ENCODE measurements at places on chromosomes 16 and 17.

GRCh38 chr16:7571366-7571765, 238.7 kb downstream of the RBFOX1 start:
- no peak for DNase-seq

DNA sequence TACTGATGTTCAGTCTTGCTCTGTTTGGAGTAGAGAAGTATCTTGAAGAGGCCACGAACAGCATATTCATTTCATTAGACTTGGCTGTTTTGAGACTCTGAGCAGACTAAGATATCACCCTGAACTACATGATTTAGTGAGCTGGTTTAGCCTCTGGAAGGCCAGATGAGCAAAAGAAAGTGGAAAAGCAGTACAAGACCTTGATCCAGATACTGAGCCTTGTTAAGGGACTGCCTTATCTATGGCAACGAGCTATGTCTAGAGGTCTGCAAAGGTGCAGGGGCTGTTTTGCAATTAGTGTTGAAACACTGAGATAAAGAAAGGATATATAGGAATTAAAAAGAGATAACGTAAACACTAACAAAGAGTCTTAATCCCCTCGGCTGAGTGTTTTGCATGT, 231.4 kb downstream of the IRX3 start:
- DNase-seq = no peak

DNA sequence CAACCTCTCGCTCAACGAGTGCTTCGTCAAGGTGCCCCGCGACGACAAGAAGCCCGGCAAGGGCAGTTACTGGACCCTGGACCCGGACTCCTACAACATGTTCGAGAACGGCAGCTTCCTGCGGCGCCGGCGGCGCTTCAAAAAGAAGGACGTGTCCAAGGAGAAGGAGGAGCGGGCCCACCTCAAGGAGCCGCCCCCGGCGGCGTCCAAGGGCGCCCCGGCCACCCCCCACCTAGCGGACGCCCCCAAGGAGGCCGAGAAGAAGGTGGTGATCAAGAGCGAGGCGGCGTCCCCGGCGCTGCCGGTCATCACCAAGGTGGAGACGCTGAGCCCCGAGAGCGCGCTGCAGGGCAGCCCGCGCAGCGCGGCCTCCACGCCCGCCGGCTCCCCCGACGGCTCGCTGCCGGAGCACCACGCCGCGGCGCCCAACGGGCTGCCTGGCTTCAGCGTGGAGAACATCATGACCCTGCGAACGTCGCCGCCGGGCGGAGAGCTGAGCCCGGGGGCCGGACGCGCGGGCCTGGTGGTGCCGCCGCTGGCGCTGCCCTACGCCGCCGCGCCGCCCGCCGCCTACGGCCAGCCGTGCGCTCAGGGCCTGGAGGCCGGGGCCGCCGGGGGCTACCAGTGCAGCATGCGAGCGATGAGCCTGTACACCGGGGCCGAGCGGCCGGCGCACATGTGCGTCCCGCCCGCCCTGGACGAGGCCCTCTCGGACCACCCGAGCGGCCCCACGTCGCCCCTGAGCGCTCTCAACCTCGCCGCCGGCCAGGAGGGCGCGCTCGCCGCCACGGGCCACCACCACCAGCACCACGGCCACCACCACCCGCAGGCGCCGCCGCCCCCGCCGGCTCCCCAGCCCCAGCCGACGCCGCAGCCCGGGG, 1.3 kb downstream of the FOXC2 start:
- DNase-seq = no peak

DNA sequence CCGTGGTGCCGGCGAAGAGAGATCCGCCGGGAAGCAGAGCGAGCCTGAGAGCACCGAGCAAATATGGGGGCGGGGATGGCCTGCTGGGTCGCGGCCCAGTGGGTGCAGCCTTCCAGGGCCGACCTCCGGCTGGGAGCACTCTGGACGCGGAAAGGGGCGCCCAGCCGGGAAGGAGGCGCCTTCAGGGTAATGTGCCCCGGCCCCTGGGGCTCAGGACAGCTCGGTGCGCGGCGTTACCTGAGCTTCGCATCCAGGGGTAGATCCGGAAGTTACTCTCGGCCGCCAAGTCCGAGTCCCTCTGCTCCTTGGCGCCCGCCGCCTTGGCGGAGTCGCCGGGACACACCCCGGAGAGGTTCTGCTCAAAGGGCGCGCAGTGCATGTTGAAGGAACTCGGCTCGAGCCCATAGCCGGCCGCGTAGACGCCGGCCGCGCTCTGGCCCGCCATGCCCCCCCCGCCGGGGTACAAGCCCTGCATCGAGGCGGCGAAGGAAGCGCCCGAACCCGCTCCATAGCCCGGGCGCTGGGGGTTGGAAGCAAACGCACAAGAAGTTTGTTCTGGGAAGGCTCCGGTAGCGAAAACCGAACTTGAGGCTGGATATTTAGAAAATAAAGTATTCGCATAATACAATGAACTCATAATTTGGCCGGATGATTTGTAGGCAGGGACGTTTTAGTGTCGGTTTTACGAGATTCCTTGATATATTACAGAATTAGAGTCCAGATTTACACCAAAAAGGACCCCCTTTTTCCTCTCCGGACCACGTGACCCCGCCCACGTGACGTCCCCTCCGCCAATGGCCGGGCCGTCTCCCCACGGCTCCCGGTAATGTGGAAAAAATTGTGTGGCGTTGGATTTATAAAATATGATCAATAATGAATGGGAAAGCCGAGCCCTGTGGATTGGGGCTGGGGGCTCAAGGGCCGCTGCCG, at the start of gene HOXB7:
Gene HOXB7, minus strand, starts transcription at position 736 of the 930 bp plus-strand sequence. Its CDS starts 99 bp downstream, at position 637.
- peak; percentile 32 for DNase-seq

DNA sequence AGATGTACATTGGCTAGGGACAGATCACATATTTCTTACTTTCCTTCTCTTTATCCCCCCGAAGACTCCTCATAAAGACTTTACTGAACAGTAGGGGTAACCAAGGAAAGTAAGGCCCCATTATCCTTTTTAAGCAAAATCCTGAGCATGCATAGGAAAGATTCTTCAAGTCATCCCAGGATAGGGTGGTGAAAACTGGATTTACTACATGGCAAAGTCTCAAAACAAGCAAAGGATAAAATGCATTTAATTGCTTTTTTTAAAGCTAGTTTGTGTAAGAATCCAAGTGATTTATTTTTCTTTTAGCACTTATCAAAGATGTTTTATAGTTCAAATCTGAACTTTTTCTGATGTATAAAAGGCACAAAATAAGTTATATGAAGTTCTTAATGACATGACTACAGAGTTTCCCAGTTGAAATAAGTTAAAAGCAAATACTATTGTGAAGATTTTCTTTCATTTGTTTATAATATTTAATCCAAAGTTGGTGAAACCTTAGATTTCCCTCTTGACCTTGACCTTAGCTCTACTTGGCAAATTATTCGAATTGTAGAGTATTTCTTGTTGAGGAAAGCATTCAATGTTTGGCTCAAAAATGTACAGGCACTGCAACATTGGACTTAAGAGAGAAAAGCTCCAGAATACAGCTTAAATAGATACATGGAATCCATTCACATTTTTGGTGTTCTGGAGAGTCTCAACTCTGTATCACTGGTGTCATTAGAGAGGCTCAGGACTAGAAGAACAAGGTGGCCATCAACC, 104.3 kb downstream of the ABCA8 start:
- DNase-seq = no peak

DNA sequence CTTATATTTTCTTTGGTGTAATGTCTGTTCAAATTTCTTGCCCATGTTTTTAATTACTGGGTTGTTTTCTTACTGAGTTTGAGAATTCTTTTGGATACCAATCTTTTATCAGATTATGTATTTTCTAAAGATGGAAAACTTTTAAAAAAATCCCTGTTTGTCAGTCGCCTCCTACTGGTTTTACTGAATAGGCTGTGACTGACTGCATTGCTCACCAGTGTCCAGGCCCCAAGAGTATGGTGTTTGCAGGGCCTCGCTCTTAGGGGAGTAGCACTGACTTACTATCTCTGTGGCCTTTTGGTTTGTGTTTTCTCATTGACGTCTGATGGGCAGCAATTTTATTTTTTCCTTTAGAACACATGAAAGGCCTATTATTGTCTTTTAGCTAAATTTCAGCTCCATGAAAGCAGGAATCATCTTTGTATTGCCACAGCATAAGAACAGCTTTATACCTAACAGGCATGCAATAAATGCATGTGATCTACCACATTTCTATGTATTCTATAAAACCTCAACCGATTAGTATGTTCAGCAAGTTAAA, 188.4 kb downstream of the AATF start:
- no peak for DNase-seq

- no peak for DNase-seq
These were observed 49.8 kb downstream of the CREBBP start for GRCh38 chr16:3830625-3831254.

- DNase-seq = no peak
These were observed 15.6 kb downstream of the PLEKHG4 start for GRCh38 chr16:67294938-67295361.

GRCh38 chr16:19690196-19690595, 27.8 kb downstream of the KNOP1 start:
- DNase-seq = no peak

DNA sequence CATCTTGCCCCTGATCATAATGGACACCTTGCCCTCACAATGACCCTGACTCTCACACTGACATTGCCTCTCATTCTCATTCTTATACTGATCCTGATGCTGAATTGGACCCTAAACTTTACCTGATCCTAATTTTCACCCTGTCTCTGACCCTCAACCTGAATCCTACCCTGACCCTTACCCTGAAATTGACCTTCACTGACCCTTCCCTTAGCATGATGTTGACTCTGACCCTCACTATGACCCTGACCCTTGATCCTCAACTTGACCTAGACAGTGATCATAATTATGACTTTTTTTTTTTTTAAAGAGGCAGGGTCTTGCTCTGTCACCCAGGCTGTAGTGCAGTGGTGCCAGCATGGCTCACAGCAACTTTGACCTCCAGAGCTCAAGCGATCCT, 3.4 kb downstream of the AHSP start:
- DNase-seq = no peak

- no peak for DNase-seq
These were observed at the start of gene TMEM98 for GRCh38 chr17:32927724-32928585. TSS of gene TMEM98 (plus strand) at chr17:32928153. CDS start at chr17:32931529, 3,376 bp downstream.

- DNase-seq = no peak
These were observed 68.9 kb upstream of the HNF1B start for GRCh38 chr17:37813751-37814150.

GRCh38 chr17:57288040-57288772, 31.9 kb downstream of the MSI2 start:
- DNase-seq = no peak

DNA sequence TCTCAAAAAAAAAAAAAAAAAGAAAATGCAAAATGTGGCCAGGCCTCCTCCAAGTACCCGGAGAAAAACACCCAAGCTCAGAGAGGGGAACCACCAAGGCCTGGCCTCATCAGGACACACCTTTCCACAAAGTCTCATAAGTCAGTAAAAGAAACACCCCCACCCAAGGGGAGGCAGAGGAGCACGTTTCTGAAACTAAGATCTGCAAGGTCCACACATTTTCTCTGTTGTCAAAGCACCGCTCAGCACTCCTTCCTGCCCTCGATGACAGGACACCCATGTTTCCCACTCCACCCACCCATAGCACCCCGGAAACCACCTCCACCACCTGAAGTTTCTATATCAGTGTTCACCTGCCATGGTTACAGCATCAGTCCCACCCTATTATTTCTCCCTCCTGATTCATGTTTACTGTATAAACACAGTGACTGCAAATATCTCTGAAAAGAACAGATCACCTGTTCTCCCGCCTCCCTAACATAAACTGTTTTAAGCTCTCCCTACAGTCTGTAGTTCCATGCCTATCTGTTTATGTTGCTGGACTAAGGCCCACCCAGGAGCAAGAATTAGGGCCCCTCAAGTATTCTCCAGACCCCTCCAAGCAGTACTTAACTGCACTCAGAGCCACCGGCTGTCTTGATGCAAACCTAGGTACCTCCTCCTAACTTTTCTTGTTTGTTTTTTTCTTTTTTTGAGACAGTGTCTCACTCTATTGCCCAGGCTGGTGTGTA, 2.0 kb downstream of the CORO7 start:
- DNase-seq = no peak

- no peak for DNase-seq
These were observed 43.3 kb upstream of the ULK2 start for GRCh38 chr17:19911033-19911432.

DNA sequence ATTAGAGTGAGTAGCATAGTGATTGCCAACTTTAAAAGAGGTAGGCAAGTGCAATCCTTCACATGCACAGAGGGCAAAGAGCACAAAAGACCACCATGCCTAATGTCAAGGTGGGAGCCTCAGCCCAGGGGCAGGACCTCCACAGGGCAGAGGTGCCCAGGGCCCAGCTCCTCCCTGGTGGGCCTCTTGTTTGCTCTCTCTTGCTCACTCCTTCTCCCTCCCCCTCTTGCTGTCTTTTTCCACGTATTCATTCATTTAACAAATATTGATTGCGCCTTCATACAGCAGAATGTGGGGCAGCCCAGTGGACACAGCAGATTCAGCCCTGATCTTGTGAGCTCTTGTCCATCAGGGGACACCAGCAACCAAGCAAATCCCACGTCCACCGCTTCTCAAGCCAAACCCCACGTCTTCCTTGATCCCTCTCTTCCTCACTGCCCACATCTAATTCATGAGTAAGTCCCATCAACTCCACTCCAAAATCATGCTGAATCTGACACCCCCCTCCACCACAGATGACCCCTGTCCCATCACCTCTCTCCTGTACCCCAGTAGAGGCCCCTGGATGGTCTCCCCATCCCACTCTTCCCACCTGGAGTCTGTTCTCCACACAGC, 44.1 kb upstream of the RPL38 start:
- no peak for DNase-seq

DNA sequence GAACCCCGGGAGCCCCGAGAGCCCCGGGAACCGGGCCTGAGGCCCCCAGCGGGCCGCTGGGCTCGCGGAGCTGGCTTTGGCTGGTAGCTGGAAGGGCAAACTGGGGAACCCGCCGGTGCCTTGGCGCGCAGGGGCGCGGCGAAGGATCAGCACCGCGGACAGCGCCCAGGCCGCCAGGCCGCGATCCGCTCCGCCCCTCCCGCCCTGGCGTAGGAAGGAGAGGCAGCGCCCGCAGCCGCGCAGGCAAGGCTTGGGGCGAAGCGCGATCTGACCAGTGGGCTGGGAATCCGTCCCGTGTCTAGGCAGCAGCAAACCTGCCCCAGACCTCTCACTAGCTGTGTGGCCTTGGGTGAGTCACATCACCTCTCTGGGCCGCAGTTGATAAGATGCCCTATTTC, 331 bp upstream of the CCDC92B start:
- DNase-seq = no peak

GRCh38 chr17:21392266-21392665, 16.1 kb downstream of the KCNJ12 start:
- DNase-seq = no peak

DNA sequence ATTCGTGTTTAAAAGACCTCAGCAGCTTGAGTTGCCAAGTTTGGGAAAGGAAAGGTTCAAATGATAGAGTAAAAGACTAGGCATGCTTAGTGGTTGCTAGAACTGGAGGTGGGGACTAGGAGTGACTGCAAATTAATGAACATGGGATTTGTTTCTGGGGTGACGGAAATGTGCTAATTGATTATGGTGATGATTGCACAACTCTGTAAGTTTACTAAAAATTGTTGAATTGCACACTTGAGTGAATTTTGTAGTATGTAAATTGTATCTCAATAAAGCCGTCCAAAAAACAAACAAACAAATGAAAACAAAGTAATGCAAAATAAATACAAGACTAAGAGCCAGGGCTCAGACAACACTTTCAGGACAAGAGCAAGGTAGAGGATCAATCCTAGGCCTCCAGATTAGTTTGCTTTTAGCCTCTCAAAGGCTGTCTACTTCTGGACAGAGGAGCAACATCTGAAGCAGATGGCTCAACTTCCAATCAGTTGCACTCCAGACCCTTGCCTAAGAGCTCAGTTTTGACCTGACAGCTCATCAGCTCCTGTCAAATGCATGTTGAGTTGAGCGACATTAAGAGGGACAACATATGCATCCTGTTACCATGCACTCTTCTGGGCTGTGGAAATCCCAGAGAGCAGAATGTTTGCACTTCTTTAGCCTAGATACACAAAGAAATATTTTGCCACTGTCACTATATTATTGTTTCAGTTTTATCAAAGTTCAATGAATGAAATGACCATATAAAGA, 111.2 kb upstream of the ASIC2 start:
- DNase-seq = no peak
